Activated CD8-positive, alpha-beta memory T cell treated with anti-CD3 and anti-CD28 coated beads for 1 hour (primary cell): ENCODE measurements at places on chromosomes 12 and 14.

DNA sequence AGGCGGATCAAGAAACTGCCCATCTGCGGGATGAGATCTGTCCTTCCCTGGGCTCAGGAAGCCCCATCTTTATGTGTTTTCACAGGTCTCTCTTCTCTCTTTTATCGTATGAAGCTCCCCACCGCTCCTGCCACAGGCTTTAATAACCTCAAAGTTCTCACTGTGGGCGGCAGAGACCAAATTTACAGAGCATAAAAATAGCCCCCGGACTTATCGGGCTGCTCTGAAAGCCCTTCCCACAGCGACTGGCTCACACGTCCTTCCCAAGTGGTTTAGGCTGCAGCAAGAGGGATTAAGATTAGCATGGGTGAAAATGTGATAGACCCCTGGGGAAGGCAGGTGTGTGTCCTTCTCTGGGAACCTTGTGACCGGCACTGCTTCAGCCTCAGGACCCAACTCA is 47.8 kb downstream of the TESC start:
- no peak for DNase-seq

GRCh38 chr12:3321881-3322280 is 169.1 kb upstream of the PRMT8 start:
- no peak for DNase-seq

- no peak for DNase-seq
Observed at GRCh38 chr12:71158361-71158882, 623 bp upstream of the TSPAN8 start.

DNA sequence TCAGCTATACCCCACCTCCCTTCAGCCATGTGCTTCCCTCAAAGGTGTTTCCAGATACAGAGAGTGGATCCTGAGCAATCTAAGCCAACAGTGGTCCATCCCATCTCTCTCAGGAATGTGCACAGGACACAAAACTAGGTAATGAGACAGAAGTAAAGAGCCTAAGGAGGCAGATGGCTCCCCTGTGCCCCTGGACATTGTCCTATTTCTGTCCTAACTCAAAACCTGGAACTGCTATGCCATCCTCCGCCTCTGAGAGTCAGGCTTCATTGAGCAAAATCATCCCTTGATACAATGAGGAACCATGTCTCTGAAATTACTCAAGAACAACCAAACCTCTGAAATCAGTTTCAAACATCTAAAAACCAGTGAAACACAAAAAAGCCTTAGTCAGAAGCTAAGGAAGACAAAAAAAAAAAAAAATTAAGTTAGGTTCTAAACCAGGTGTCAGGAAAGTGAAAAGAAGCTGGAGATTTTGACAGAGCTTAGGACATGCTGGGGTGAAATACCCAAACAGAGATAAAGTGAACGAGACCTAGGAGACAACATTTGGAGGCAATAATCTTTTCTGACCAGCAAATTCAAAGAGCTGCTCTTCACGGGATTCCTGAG is 200.3 kb upstream of the PLEKHG7 start:
- no peak for DNase-seq

DNA sequence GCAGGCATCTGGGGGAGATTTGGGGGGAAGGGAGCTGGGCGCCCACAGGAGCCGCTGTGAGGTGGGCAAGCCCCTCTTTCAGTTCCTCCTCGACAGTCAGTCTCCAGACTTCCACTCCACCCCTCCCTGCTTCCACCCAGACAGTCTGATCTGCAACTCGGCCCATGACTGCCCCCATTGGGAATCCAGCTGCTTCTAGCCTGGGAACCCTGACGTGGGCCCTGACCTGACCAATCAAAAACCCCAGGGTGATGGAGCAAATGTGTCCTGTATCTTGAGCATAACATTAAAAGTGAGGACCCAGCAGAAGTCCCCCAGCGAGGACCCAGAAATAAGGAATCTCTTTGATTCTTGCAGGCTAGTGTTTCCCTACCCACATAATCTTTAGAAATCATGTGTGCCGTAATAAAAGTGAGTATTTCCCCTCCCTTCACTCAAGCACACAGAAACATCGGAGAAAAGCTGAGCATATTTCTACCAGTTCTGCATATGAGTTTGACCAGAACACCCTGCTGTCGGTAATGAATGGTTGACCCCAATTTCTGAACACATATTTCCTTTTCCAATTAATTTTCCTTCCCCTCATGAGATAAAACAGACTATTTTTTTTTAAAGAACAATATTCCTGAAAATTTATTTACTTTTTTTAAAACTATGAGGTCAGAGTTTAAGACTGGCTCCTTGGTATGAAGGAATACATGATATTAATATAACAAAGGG is 6.4 kb downstream of the SSH1 start:
- DNase-seq, result no peak

- DNase-seq, result no peak
Observed at GRCh38 chr12:60644076-60644475, 1048.2 kb downstream of the SLC16A7 start.

GRCh38 chr14:81837304-81837703 is 303.7 kb upstream of the SEL1L start:
- DNase-seq, result no peak

- no peak for DNase-seq
Observed at GRCh38 chr12:57726151-57726883, 12.2 kb downstream of the AGAP2 start.

GRCh38 chr14:105534586-105534985 is 8.2 kb downstream of the TMEM121 start:
- DNase-seq, result no peak

DNA sequence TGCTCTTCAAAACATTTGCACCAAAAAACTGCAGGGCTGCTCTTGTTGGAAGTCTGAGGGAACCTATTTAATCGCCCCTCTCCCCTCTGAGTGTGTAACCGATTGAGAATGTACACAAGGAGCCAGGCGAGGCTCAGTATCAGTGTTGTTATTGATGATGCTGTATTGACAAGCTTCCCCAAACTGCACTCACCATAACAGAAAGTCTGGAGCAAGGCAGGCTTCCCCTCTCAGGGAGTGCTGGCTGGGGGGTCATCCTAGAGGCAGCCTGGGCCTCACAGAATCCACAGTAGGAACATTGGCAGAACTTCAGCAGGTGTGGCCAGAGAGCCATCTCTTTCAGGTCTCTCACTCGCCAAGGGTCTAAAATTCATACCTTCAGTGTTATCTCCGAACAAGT is 58.1 kb upstream of the TUNAR start:
- no peak for DNase-seq

DNA sequence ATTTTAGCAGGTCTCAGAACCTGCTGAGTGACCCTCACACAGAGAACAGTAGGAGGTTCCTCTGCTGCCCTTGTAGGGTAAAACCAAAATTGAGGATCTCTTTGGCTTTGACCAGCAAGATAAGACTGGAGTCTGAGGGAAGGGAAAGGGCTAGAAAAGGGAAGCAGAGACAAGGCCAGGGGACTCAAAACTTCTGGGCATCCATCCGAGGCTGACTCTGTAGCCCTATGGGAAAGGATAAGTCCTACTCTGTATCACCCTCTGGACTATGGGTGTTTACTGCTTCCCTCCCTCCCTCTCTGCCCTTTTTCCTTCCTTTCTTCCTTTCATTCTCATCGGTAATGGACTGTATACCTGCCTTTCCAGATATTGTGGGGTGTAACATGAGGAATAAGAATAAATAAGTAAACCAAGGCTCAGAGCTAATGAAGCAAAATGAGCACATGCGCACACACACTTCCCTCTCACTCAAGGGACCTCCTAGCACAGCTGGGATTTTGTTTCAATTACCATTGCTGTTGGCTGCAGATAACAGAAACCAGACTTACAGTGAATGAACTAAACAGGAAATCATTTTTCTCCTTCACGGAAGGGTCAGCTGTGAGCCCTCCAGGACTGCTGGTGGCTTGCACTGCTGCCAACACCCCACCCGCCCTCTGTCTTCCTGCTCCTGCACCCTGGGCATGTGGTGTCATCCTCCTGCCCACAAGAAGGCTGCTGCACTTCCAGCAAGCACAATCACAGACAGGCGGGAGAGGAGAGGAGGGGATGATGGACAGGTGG is 404.4 kb upstream of the CCDC196 start:
- no peak for DNase-seq
